ENCODE measurements at places on chromosomes 6 and 20.

DNA sequence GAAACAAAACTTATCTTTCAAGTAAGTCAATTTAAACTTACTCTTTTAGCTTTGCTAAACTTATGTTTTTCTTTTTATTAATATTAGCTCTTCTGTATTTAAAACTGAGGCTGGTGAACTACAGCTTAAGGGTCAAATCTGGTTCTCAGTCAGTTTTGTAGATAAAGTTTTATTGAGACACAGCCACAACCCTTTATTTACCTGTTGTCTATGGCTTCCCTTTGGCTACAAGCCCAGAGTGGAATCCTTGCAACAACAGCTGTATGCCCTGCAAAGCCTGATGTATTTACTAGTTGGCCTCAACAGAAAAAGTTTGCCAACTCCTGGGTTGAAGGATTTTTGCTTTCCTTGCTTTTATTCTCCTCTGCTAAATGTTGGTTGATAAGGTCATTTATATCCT lies 491.4 kb upstream of the RNF217 start:
- DNase-seq: no peak

GRCh38 chr6:71393981-71394432 lies 105.4 kb downstream of the OGFRL1 start:
- no peak for DNase-seq

- no peak for DNase-seq
These were observed 3.6 kb downstream of the YTHDF1 start for GRCh38 chr20:63212393-63212730.

GRCh38 chr6:41427642-41428335 lies 92.4 kb downstream of the NCR2 start:
- peak; percentile 31 for DNase-seq

DNA sequence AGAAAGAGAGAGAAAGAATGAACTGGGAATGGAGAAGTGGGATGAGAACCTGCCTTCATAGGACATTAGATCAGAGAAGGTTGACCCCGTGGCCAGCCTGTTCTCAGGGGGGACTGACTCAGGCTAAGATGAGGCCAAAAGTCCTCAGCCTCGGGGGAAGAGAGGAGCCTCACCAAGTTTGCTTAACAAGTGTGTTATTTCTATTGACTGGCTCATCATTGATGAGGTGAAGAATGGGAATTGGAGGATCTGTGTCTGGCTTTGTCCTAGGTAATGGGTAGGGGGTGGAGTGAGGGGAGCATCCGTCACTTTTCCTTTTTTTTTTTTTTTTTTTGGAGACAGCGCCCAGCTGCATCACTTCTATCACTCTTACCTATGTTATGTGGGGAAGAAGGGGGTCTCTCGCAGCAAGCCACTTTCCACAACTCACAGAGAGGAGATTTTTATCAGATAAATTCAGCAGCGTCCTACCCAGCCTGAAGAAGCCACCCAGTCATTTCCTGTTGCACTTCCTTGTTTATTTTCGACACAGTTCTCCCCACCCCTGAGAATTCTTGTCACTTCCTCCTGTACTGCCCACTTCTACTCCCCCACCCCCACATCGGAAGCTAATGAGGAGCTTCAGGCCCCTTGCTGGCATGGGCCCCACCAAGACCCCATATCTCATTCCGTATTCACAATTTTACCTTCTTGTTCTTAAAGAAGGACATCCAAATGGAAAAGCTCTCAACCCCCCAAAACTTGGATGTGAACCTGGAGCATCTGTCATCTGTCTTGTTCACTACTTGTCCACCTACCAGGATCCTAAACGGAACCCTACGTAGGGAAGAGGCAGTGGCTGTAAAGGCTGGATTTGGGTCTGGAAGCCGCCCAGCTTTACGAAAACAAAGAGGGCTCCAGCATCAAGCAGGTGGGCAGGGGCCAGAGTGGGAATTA lies 2.8 kb upstream of the RNASET2 start:
- peak; percentile 47 for DNase-seq

GRCh38 chr20:20621195-20621594 lies 91.2 kb downstream of the RALGAPA2 start:
- no peak for DNase-seq

DNA sequence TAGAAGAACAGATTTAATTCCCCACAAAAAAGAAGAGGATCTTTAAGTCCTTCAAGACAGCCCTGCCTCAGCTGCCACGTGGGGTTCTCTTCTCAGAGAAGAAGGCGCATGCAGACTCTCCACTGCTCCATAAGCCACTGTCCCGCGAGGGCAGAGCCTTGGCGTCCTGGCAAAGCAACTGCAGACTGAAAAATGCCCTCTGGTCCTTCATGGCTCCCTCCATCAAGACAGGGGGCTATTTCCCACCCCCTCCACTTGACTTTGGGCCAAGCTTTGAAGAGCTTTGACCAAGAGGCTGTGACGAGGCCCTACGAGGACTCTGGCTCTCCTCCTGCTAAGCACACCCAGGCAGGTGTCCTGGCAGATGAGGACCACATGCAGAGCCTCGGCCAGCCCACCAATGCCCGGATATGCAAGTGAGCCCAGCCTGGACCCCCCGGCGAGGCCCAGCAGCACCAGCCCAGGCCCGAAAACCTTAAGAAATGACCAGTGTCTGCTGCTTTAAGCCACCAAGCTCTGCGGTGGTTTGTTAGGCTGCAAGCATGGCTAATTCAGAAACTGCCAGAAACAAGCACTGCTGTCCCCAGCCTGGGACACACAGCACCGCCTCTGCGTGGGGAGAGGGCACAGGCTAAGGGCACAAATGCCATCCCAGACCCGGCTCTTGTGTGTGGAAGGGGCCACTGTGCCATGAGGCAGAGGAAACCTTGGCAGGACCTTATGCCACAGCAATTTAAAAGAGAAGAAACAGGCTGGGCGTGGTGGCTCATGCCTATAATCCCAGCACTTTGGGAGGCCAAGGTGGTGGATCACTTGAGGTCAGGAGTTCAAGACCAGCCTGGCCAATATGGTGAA lies 16.1 kb downstream of the GMEB2 start:
- no peak for DNase-seq

DNA sequence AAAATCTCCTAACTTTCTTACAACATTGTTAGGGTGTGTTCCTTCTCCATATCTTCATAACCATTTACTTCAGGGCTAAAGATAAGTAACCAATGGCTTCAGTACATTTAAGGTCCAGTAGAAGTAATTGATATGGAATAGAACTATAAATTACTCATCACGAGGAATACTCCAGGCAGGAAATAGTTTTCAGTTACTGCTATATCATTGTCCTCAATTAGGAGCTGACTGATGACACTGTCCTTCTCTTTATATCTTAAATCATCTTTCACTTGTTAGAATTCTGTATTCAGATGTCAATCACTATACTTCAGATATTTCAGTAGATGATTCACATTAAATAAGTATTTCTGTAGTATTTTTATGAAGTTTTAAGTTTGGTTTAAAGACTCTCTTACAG lies 88.4 kb downstream of the COL19A1 start:
- DNase-seq: no peak

- DNase-seq: no peak
These were observed 449.8 kb downstream of the ADGRB3 start for GRCh38 chr6:69084746-69085335.

GRCh38 chr20:18048176-18048575 lies 9.5 kb downstream of the OVOL2 start:
- DNase-seq: no peak

GRCh38 chr6:158389193-158389919 lies 77.1 kb downstream of the TULP4 start:
- no peak for DNase-seq

GRCh38 chr6:167210375-167211294 lies 52.9 kb upstream of the GPR31 start:
- no peak for DNase-seq

DNA sequence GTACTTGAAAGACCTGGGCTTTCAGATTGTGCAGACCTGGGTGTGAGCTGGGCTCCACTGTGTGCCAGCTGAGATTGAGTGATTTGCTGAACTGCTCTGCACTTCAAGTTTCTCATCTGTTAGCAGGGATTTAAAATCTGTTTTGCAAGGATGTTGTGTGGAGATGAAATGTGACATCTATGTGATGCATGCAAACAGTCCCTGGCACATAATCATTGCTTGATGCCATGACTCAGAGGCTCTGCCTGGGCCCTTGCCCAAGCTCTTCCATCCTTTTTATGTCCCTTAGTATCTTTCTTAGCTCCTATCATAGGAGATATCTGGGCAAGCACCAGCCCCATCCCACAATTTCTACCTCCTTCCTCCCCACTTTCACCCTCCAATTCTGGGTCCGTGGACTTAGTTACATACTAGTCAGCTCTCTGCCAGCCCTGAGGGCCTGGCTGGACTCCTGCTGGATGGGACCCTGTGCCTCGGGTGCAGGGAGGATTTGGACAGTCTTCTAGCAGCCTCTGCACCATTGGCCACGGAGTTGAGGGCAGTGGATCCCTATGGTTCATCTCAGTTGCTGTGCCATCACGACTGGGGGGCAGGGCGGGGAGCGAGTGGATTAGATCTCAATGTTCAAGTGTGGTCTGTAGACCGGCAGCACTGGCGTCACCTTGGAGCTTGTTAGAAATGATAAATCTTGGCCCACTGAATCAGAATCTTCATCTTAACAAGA lies 103.6 kb downstream of the MAP3K7 start:
- DNase-seq: no peak

DNA sequence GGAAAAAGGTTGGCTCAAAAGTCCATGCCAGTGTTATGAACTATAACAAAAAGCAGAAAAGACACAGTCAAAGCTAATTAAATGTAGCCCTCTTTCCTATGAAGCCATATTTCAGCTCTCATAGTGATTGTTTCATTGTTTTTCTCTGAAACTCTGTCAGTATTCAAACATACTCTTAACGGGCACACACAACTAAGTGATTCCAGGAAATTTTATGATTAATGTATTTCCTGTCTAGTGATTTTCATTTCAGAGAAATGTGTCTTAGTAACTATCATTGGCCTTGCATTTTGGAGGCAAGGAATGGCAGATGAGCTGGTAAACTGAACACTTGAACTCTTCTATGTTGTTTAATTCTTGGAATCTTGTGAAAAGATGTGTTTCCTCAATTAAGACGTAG lies 68.0 kb downstream of the CLVS2 start:
- DNase-seq: no peak

DNA sequence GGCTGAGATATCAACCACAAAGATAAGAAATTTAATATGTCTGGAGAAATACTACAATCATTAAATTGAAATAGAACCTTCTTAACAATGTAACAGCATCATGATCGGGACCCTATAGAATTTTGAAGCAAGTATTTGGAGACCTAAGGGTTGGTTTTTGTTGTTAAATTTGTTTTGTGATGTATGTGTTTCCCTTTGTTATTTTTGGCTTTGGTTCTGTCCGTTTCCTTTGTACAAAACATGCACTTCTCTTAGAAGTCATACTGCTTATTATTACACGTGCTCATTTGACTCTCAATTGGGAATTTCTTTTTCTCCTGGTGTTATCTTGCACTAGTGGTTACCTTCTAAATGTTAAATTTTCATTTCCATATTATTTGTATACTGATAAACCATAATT lies 4.0 kb upstream of the PLN start:
- no peak for DNase-seq

DNA sequence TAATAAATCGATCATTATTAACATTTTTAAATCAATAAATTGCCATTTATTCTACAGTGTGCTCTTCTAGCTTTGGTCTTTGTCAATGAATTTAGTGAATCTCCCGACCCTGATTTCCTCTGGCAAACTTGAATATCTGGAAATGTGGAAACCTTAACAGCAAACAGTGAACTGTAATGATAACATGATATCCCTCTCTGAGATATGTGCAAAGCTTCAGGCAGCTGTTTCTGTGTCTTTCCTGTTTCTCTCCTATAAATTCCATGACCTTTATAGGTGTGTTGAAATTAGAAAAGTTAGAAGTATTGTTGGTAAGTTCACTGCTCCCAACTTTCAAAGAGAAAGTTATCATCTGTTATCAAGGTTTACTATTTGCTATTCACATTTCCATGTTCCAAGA lies 218.8 kb upstream of the RNF217 start:
- no peak for DNase-seq

GRCh38 chr6:137031122-137031521 lies 13.6 kb downstream of the IL20RA start:
- no peak for DNase-seq

GRCh38 chr6:93120154-93120742 lies 299.1 kb downstream of the EPHA7 start:
- no peak for DNase-seq

DNA sequence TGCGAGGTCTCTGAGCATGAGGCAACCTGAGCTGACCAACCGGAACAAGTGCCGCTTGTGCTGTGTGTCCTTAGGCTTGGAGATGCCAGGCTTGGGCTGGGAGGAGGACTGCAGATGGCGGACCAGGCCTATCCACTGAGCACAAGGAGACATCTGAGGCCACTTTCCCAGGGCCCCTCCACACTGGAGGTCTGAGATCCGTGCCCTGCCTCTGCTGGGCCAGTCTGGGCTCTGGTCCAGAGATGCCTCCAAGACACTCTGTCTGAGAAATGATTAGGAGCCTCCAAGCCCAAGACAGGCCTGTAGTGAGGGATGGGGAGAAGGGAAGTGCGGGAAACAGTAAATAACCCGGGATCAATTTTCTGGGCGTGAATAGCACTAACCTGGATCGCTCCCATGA lies 3.0 kb upstream of the MLN start:
- no peak for DNase-seq

- DNase-seq: no peak
These were observed 568.0 kb upstream of the MARCKS start for GRCh38 chr6:113289166-113289565.

- no peak for DNase-seq
These were observed 63.5 kb downstream of the MAN1A1 start for GRCh38 chr6:119285908-119286625.

- DNase-seq: no peak
These were observed 331.5 kb downstream of the SYNE1 start for GRCh38 chr6:152305672-152306071.

GRCh38 chr20:19251958-19252357 lies 39.5 kb downstream of the SLC24A3 start:
- DNase-seq: no peak

GRCh38 chr20:36145877-36146707 lies 8.4 kb upstream of the EPB41L1 start:
- DNase-seq: no peak

DNA sequence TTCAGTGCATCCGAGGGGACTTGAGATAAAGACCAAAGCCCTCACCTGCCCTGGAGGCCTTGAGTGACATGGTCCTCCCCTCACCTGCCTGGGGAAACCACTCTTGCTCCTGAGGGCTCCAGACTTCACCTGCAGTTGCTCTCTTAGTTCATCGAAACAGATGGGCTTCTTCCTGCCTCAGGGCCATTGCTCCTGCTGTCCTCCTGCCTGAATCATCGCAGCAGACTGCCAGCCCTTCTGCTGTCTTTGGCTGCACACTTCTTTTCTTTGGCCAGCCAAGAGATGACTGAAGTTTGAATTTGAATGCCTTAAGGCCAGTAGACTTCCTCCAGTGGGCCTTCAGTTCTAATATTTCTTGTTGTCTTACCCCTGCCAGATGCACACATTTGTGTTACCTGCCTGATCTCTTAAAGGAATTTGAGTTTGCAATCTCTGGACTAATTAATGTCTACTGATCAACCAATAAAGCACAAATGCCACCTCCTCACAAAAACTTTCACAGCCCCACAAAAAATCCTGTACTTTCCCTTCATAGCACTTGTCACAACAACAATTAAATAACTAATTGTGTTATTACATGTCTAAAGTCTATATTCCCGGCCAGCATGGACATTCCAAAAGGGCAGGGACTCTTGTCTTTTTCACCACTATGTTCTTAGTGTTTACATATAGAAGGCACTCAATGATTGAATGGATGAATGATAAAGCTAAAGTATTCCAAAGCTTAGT lies 56.7 kb upstream of the SGK1 start:
- DNase-seq: no peak

- no peak for DNase-seq
These were observed 38.7 kb upstream of the ZBP1 start for GRCh38 chr20:57658833-57659516.
